ENCODE measurements at places on chromosomes 12 and 14. TPM values are rescaled to one million over a fixed set of nuclear protein-coding genes. Genes with fewer than 3 reads are reported as not detected.
A peak's percentile ranks its signal among the peaks of the same experiment; 100 is the strongest.

GRCh38 chr14:97319691-97320090 is 522.5 kb downstream of the VRK1 start:
- no peak overlapping the region for H3K4me3 ChIP-seq
- DNase-seq = no peak
- no peaks in the 10 kb centered on the region for H3K4me1 ChIP-seq
- H3K27ac ChIP-seq = no peak overlapping the region
- H3K27me3 ChIP-seq = no peaks in the 10 kb centered on the region

The PHLDA1 gene
- total RNA-seq = 32.7 TPM

GRCh38 chr14:35669782-35670181 is 135.8 kb downstream of the INSM2 start:
- peaks cover 80% of the 10 kb centered on the region for H3K36me3 ChIP-seq
- DNase-seq = no peak
- H3K27ac ChIP-seq = no peak overlapping the region
- no peaks in the 10 kb centered on the region for H3K4me1 ChIP-seq
- no peaks in the 10 kb centered on the region for H3K27me3 ChIP-seq

DNA sequence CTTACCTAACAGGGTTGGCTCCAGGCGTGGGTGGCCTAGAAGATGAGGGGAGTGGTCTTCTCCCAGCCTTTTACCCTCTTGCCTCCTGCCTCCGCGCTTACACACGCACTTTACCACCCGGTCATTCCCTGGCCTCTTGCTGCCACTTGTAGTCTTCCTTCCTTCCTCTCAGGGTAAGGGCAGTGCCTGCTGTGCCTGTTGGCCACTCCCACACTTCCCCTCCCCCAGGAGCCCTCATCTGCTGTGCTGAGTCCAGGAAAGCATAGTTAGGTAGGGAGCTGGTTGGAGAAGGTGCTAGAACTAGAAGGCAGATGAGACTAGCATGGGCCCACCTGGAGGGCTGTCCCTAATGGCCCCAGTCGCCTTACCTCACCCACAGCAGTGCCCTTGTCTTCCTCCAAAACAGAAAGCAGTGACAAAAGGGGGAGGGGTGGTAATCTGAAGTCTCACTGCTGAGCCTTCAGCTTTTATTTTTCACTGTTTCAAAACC is 54.3 kb upstream of the SRSF5 start:
- H3K36me3 ChIP-seq = no peaks in the 10 kb centered on the region
- DNase-seq = peak; percentile 44
- no peak overlapping the region for H3K4me3 ChIP-seq
- no peaks in the 10 kb centered on the region for H3K27me3 ChIP-seq

DNA sequence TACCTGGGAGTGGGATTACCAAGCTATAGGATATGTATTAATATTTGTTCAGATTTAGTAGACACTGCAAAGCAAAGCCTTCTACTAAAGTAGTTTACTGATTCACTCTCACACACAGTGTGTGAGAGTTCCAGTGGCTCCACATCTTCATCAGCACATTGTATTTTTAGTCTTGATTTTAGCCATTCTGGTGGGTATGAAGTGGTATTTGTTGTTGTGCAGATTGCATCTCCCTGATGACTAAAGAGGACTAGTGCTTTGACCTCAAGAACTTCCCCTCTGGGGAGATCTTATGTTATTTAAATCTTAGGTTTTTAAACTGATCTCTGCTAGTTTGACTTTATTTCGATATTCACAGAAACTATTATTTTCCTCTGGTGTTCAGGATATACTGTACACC is 479.7 kb upstream of the RGS6 start:
- DNase-seq = no peak
- H3K36me3 ChIP-seq = no peaks in the 10 kb centered on the region
- H3K4me3 ChIP-seq = no peak overlapping the region
- H3K4me1 ChIP-seq = peaks cover 21% of the 10 kb centered on the region
- no peaks in the 10 kb centered on the region for H3K27me3 ChIP-seq

The KRT81 gene
- total RNA-seq = not detected

GRCh38 chr14:72847721-72848120 is 46.2 kb downstream of the DPF3 start:
- no peaks in the 10 kb centered on the region for H3K36me3 ChIP-seq
- no peak overlapping the region for H3K4me3 ChIP-seq
- no peak overlapping the region for H3K27ac ChIP-seq
